ENCODE measurements at places on chromosomes 3 and 15. TPM values are rescaled to one million over a fixed set of nuclear protein-coding genes. Genes with fewer than 3 reads are reported as not detected.

The ECE2 gene
- not detected for total RNA-seq

GRCh38 chr3:128491941-128492670 is 895 bp downstream of the GATA2 start:
- no peak overlapping the region for H3K4me3 ChIP-seq
- DNase-seq, result no peak
- H3K27ac ChIP-seq, result no peak overlapping the region
- no peaks in the 10 kb centered on the region for H3K36me3 ChIP-seq

The FBXW12 gene
- not detected for total RNA-seq

DNA sequence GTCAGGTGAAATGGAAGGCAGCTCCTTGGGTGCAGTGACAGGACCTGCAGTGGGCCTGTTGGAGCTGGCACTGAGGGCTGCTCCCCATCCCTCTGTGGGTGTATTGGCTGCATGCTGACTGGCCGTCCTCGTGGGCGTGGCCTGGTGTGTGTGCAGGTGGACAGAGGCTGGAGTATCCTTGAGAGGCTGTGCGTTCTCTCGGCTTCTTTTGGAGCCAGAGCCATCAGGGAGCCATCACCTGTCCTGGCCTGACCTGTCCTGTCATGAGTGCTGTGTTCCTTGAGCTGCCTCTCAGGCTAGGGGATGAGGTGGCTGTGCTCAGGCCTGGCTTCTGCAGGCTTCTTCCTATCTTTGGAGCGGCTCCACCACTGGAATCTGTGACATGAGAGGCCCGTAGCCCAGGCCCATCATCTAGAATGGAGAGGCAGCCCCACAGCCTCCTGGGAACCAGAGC is 61.5 kb downstream of the APBA2 start:
- H3K4me1 ChIP-seq, result no peaks in the 10 kb centered on the region
- H3K27ac ChIP-seq, result no peak overlapping the region
- H3K36me3 ChIP-seq, result no peaks in the 10 kb centered on the region
- no peak for DNase-seq
- no peak overlapping the region for H3K4me3 ChIP-seq

- H3K27ac ChIP-seq, result no peak overlapping the region
- no peaks in the 10 kb centered on the region for H3K36me3 ChIP-seq
- no peak overlapping the region for H3K4me3 ChIP-seq
- no peaks in the 10 kb centered on the region for H3K27me3 ChIP-seq
- no peak for DNase-seq
- H3K4me1 ChIP-seq, result no peaks in the 10 kb centered on the region
Measured at GRCh38 chr3:174358252-174358651, 500.9 kb upstream of the NAALADL2 start.

GRCh38 chr15:31389576-31389975 is 62.9 kb downstream of the KLF13 start:
- H3K27me3 ChIP-seq, result no peaks in the 10 kb centered on the region
- H3K36me3 ChIP-seq, result no peaks in the 10 kb centered on the region
- no peak for DNase-seq

The CXCR6 gene
- not detected for total RNA-seq

DNA sequence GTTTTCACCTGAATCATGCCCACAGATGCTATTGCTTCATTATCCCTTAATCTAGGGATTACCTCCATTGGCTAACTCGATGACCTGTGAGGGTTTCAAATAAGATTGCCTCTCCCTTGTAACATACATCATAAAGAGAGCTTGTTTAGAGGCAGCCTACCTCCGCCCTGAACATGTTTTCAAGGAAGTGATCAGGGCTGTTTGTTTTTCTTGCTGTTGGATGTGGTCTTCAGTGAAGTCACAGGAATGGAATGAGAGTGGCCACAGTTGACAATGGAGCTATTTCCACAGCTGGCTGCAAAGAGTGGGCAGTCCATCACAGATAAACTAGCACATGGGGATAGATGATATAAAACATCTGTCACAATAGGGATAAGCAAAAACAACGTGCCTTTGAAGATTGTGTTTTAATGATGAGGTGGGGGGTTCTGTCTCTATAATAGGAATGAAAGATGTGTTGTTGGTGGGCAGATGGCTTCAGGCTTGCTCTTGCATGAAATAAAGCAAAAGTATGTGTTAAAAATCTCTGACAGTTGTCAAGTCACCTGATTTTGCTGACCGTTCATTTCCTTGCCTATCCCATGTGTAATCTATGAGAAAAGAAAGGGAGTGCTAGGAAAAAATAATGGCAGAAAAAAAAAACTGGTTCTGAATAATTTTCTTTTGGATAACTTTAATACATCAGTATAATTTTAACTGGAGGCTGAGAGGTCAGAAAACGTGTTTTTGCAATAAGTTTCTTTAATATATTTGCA is 642.3 kb downstream of the RBMS3 start:
- H3K4me3 ChIP-seq, result no peak overlapping the region
- H3K36me3 ChIP-seq, result no peaks in the 10 kb centered on the region
- no peak for DNase-seq
- H3K27me3 ChIP-seq, result no peaks in the 10 kb centered on the region
- H3K4me1 ChIP-seq, result no peaks in the 10 kb centered on the region
- H3K27ac ChIP-seq, result no peak overlapping the region

GRCh38 chr15:45391746-45392583 is 13.6 kb upstream of the GATM start:
- H3K27ac ChIP-seq, result peak overlapping the region; percentile 72
- peak; percentile 90 for DNase-seq
- H3K4me1 ChIP-seq, result peaks cover 21% of the 10 kb centered on the region
- no peaks in the 10 kb centered on the region for H3K36me3 ChIP-seq

- no peaks in the 10 kb centered on the region for H3K27me3 ChIP-seq
- no peak overlapping the region for H3K4me3 ChIP-seq
- H3K27ac ChIP-seq, result no peak overlapping the region
- H3K36me3 ChIP-seq, result no peaks in the 10 kb centered on the region
- DNase-seq, result no peak
Measured at GRCh38 chr3:99845331-99845730, 27.7 kb downstream of the CMSS1 start.

The PPM1L gene
- total RNA-seq, result 0.21 TPM

The SCG3 gene
- total RNA-seq, result not detected

- H3K4me3 ChIP-seq, result no peak overlapping the region
- DNase-seq, result no peak
- no peak overlapping the region for H3K27ac ChIP-seq
Measured at GRCh38 chr15:95111969-95112368, 880.6 kb downstream of the MCTP2 start.

- H3K27me3 ChIP-seq, result no peaks in the 10 kb centered on the region
- H3K27ac ChIP-seq, result no peak overlapping the region
- DNase-seq, result no peak
- peaks cover 5% of the 10 kb centered on the region for H3K4me1 ChIP-seq
Measured at GRCh38 chr3:31539275-31539674, 6.5 kb downstream of the STT3B start.

GRCh38 chr15:83546512-83546888 is 99.4 kb downstream of the SH3GL3 start:
- no peaks in the 10 kb centered on the region for H3K4me1 ChIP-seq
- no peak overlapping the region for H3K4me3 ChIP-seq
- no peaks in the 10 kb centered on the region for H3K27me3 ChIP-seq

- H3K27me3 ChIP-seq, result no peaks in the 10 kb centered on the region
- no peak overlapping the region for H3K27ac ChIP-seq
- DNase-seq, result peak; percentile 2
- H3K36me3 ChIP-seq, result no peaks in the 10 kb centered on the region
Measured at GRCh38 chr3:13229273-13229949, 156.2 kb upstream of the IQSEC1 start.

DNA sequence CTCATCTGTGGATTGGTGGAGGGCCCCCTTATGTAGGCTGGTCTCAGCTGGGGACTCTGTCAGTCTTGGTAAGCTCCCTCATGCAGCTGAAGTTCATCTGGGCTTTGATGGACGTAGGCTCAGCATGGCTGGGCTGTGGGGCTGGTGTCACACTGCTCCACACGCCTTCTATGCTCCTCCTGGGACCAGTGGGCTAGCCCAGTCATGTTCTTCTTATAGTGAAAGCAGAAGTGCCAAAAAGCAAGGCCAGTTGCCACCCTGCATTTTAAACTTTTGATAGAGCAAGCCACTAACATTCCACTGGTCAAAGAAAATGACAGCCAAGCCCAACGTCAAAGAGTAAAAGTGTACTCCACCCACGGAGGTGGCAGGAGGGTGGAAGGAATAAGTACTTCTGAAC is 165.5 kb downstream of the MEX3B start:
- no peak overlapping the region for H3K4me3 ChIP-seq
- no peaks in the 10 kb centered on the region for H3K27me3 ChIP-seq
- H3K4me1 ChIP-seq, result no peaks in the 10 kb centered on the region

GRCh38 chr3:184636741-184637316 is 75.0 kb downstream of the MAGEF1 start:
- H3K36me3 ChIP-seq, result no peaks in the 10 kb centered on the region
- DNase-seq, result no peak
- no peak overlapping the region for H3K4me3 ChIP-seq
- H3K27ac ChIP-seq, result no peak overlapping the region

The ARPP21 gene
- total RNA-seq, result not detected

The LRRC57 gene
- total RNA-seq, result 11.1 TPM

DNA sequence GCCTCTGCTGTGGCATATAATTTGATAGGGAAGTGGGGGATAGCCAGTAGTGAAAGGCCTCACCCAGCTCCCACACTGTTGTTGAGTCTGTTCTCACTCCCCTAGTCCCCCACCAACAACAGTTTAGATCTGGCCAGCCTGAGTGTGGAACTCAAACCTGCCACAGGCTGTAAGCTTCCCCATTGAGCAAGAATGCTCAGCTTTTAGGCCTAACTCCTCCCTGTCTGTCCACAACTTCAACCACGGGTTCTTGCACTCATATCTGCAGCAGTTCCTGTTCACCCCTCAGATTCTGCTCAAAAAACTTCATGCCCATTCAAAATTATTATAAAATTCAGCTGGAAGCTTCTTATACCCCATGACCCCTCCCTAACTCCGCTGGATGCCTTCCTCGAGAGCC is 975.1 kb downstream of the NSUN3 start:
- H3K27ac ChIP-seq, result no peak overlapping the region
- H3K4me3 ChIP-seq, result no peak overlapping the region
- no peaks in the 10 kb centered on the region for H3K4me1 ChIP-seq
- H3K36me3 ChIP-seq, result no peaks in the 10 kb centered on the region
- no peaks in the 10 kb centered on the region for H3K27me3 ChIP-seq

- no peak overlapping the region for H3K4me3 ChIP-seq
- no peaks in the 10 kb centered on the region for H3K36me3 ChIP-seq
- H3K27ac ChIP-seq, result no peak overlapping the region
- H3K27me3 ChIP-seq, result no peaks in the 10 kb centered on the region
Measured at GRCh38 chr3:50575372-50575771, 6.0 kb downstream of the HEMK1 start.

- no peak overlapping the region for H3K27ac ChIP-seq
- no peaks in the 10 kb centered on the region for H3K36me3 ChIP-seq
- no peaks in the 10 kb centered on the region for H3K27me3 ChIP-seq
- DNase-seq, result no peak
- no peak overlapping the region for H3K4me3 ChIP-seq
- H3K4me1 ChIP-seq, result peaks cover 22% of the 10 kb centered on the region
Measured at GRCh38 chr15:67779549-67780111, 45.7 kb upstream of the SKOR1 start.

- no peaks in the 10 kb centered on the region for H3K27me3 ChIP-seq
- H3K27ac ChIP-seq, result no peak overlapping the region
- DNase-seq, result no peak
- peaks cover 15% of the 10 kb centered on the region for H3K4me1 ChIP-seq
Measured at GRCh38 chr15:78993931-78994530, 49.2 kb upstream of the CTSH start.

The FANCD2OS gene
- not detected for total RNA-seq

The POTEB gene
- total RNA-seq, result not detected

The GAP43 gene
- total RNA-seq, result not detected

DNA sequence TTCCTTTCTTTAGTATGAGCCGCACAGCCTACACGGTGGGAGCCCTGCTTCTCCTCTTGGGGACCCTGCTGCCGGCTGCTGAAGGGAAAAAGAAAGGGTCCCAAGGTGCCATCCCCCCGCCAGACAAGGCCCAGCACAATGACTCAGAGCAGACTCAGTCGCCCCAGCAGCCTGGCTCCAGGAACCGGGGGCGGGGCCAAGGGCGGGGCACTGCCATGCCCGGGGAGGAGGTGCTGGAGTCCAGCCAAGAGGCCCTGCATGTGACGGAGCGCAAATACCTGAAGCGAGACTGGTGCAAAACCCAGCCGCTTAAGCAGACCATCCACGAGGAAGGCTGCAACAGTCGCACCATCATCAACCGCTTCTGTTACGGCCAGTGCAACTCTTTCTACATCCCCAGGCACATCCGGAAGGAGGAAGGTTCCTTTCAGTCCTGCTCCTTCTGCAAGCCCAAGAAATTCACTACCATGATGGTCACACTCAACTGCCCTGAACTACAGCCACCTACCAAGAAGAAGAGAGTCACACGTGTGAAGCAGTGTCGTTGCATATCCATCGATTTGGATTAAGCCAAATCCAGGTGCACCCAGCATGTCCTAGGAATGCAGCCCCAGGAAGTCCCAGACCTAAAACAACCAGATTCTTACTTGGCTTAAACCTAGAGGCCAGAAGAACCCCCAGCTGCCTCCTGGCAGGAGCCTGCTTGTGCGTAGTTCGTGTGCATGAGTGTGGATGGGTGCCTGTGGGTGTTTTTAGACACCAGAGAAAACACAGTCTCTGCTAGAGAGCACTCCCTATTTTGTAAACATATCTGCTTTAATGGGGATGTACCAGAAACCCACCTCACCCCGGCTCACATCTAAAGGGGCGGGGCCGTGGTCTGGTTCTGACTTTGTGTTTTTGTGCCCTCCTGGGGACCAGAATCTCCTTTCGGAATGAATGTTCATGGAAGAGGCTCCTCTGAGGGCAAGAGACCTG is 13.2 kb downstream of the GREM1 start:
- no peak overlapping the region for H3K4me3 ChIP-seq
- no peak overlapping the region for H3K27ac ChIP-seq
- no peaks in the 10 kb centered on the region for H3K36me3 ChIP-seq
- H3K4me1 ChIP-seq, result no peaks in the 10 kb centered on the region
- 0 out of 2 replicates have a peak, but pooled peaks cover 3% of the 10 kb centered on the region for H3K27me3 ChIP-seq
- no peak for DNase-seq

DNA sequence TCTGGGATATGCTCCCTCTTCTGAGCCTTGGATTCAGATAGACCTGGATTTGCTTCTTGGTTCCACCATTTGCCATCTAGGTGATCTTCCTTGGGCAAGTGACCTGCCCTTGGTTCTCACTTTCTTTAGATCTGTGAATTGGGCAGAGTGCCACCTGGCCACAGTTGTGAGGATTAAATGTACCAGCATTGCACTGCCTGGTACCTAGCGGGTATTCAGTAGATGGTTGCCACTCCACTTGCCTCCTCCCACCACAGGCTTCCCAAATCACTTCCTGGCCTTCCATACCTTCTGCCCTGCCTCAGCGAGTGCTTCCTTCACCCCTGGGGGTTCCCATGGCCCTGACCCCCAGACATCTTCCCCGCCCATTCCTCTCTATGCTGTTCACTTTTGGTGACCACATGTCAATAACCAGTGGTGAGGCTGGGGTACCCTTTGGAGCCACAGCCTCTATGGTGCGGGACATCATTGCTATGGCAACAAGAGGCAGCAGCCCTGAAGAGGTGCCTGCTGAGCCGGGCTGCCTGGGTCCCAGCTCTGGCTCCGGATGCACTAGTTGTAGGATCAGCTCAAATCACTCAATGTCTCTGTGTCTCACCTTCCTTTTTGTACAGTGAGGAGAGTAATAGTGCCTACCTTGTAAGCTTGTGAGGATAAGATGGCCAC is 40.5 kb downstream of the CMTM7 start:
- DNase-seq, result no peak
- peak overlapping the region; percentile 53 for H3K27ac ChIP-seq
- no peaks in the 10 kb centered on the region for H3K27me3 ChIP-seq

GRCh38 chr3:157166561-157166960 is 6.6 kb upstream of the CCNL1 start:
- no peak overlapping the region for H3K27ac ChIP-seq
- no peaks in the 10 kb centered on the region for H3K36me3 ChIP-seq
- H3K4me3 ChIP-seq, result no peak overlapping the region

Measured in GM12878 (cell line).